Effector CD4-positive, alpha-beta T cell (primary cell): ENCODE measurements at places on chromosomes 2 and 18.

DNA sequence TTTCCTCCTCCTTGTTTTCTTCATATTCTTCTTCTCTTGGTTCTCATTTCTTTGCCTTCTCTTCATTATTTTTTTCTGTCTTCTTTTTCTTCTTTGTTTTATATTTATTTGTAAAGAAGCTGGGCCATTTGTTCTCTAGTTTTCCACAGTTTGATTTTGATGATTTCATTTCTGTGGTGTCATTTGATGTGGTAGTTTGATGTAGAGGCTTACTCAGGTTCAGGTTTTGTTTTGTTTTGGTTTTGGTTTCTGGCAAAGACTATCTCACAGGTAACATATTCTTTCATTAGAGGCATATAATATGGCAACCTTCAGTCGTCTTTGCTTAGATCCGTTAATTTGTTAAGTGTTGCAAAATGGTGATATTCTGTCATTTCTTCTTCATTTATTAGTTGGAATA is 75.3 kb downstream of the BABAM2 start:
- DNase-seq: no peak

DNA sequence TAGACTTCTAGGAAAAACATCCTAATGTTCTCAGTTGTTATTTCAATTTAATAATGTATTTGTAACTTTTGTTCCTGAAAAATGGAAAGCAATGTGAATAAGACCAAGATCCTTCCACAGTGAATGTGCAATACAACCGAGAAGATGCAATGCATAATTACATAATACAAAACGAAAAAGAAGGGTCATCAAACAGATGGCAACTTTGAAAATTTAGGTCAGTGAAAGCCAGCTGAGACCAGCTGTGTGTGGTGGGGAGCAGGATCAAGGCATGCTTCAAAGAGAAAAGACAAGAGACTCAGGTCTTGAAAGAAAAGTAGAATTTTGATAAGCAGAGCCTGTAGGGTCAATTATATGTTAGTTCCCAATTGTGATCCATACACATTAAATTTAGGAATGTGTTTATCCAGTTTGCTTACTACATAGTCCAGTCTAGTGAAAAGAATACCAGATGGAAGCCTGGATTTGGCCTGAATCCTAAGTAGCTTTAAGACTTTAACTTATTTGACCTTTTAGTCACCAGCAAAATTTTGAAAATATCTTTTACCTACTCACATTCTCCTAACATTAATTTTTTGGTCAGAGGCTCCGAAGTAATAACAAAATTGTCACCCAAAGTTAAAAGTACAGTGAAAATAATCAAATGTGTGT is 93.7 kb downstream of the COBLL1 start:
- DNase-seq: no peak

DNA sequence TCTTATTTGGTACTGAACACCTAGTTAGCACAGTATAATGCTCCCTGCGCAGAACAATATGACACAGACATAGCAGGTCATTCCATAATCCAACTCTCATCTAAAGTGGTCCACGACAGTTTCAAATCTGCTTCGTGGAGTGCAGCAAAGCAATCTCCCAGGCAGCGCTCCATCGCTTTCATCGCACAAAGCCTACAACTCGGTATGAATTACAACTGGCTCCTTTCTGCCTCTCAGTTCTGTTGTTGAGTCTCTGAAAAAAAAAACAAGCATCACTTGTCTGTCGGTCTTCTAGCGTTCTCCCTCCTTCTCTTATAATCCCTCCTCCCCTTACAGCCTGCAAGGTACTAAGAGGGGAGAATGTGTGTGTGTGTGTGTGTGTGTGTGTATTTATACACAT is 123.5 kb downstream of the FIGN start:
- no peak for DNase-seq

- DNase-seq: no peak
Measured at GRCh38 chr18:54712758-54713157, 115.5 kb upstream of the RAB27B start.

- no peak for DNase-seq
Measured at GRCh38 chr2:17079262-17079661, 413.6 kb upstream of the CYRIA start.
